ENCODE measurements at places on chromosomes 5 and 9. TPM values are rescaled to one million over a fixed set of nuclear protein-coding genes. Genes with fewer than 3 reads are reported as not detected.

DNA sequence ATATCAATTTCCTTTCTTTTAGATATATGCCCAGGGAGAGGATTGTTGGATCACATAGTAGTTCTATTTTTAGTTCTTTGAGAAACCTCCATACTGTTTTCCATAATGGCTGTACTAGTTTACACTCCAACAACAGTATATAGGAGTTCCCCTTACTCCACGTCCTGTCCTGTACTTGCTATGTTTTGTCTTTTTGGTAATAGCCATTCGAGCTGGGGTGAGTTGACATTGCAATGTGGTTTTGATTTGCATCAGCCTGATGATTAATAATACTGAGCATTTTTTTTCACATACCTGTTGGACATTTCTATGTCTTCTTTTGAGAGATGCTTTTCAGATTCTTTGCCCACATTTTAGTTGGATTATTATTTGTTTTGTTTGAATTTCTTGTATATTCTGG lies 445.9 kb downstream of the NTRK2 start:
- DNase-seq, result no peak

DNA sequence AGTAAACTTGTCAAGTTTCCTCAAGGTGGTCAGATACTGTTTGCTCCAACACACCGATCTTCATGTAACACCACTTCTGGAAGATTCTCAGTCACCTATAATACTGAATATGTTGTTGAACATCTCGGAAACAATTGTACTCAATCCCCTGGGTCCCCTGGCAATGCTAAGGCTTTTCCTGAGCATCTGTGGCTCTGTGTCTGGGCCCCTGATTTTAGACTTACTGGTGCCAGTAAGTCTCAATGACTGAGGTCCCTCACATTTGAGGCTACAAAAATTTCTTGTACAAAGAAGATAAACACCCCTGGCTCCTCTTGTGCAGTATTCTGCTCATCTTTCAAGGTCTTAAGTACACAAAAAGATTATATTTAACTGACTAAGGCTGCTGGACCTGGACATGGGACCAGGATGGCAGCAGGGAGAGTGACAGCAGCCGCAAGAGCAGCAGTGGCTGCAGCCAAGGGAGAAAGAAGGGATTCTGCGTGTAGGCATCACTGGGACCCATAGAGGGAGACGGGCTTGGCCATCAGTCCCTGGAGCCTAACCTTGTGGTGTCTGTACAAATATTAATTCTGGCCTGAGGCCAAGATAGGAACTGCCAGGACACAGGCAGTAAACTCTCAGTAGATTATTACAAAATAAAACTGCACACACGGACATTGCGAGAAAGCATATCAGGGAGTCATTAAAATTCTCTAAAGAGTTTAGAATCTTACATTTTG lies 49.0 kb upstream of the TNPO1 start:
- no peak for DNase-seq

- no peak for DNase-seq
Measured at GRCh38 chr9:101579711-101580545, 14.8 kb downstream of the PPP3R2 start.

DNA sequence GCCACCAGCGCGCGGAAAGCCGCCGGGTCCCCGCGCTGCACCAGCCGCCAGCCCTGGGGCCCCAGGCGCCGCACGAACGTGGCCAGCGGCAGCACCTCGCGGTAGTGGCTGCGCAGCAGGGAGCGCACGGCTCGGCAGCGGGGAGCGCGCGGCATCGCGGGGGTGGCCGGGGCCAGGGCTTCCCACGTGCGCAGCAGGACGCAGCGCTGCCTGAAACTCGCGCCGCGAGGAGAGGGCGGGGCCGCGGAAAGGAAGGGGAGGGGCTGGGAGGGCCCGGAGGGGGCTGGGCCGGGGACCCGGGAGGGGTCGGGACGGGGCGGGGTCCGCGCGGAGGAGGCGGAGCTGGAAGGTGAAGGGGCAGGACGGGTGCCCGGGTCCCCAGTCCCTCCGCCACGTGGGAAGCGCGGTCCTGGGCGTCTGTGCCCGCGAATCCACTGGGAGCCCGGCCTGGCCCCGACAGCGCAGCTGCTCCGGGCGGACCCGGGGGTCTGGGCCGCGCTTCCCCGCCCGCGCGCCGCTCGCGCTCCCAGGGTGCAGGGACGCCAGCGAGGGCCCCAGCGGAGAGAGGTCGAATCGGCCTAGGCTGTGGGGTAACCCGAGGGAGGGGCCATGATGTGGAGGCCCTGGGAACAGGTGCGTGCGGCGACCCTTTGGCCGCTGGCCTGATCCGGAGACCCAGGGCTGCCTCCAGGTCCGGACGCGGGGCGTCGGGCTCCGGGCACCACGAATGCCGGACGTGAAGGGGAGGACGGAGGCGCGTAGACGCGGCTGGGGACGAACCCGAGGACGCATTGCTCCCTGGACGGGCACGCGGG lies at the start of gene TERT:
TERT (minus strand) TSS at position 234 of the 815 bp plus-strand sequence; CDS start at position 155, 79 bp downstream.
- DNase-seq, result peak; percentile 34

GRCh38 chr5:24492229-24492628 lies 152.5 kb downstream of the CDH10 start:
- DNase-seq, result no peak

GRCh38 chr5:122471031-122471751 lies 159.2 kb downstream of the SNCAIP start:
- DNase-seq, result no peak

Gene ZFYVE16
- 6.1 TPM for polyA plus RNA-seq

Gene OMD
- 0.68 TPM for polyA plus RNA-seq

All from psoas muscle (tissue), 8 donors.